Sciatic nerve (tissue), 2 donors: ENCODE measurements at places on chromosomes 4 and X. TPM values are rescaled to one million over a fixed set of nuclear protein-coding genes. Genes with fewer than 3 reads are reported as not detected.

DNA sequence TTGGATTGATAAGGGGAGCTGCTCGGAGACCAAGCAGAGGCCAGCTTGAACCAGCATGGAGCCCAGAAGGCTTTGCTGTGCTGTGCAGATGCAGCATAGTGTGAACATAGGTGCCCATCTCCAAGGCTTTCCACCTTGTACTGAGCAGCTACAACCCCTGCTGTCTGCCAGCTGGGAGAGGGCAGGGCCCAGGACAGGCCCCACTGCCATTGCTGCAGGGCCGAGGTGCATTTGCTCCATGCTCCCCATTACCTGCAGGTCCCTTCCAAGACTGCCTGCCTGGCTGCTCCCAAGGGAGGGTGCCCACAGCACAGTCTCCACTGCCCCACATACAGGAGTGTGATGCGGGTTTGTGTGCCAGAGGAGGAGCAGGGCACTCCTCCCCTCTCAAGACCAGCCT is 1016.0 kb upstream of the INTU start:
- no peak for DNase-seq

DNA sequence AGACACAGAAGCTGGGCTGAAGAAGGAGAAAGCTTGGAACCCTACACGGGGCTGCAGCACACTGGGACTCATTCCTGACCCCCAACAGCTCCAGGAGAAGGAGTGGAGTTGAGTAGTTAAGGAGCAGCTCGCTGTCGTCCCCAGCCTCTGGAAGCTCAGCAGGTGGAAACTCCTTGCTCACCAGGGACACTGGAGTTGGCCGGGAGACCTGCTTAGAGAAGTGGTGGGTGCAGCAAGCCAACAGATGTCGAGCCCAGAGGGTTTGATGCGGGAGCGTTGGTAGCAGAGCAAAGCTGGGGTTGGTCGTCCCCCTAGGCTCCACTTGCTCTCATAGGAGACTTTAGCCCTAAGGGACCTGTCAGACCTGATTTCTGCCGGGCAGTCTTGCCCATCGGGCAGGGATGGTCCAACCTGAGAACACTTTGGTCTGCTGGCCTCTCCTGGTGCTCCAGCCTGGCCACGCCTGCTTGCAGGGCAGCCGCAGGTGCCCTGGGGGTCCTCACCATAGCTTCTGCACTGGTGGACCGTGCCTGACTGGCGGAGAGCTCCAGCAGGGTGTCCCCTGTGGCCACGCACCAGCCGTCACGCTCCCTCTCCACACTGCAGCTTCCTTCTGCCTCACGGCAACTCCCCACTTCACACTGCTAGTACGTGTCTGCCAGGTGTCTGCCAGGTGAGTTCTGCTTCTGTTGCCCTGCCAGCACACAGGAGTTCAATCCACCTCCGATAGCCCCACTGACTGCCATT is 353.7 kb downstream of the GASK1B start:
- DNase-seq: no peak

- no peak for DNase-seq
Observed at GRCh38 chr4:44662623-44663005, 11.2 kb upstream of the YIPF7 start.

DNA sequence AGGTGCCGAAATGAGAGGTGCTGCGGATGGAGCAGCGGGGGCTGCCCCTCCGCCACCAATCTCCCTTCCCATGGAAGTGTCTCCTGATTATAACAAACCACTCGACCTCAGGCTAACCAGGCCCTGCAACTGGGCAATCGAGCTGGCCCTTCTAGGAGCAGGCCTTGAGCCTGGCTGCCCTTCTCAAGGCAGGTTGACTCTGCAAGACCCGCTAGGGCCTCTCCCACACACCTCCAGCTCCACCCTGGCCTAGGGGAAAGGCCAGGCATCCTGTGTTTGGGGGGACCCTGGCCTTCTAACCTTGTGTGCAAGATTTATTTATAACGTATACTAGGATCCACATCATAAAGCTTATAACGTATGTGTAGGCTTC is 3.7 kb upstream of the BCOR start:
- no peak for DNase-seq

- no peak for DNase-seq
Observed at GRCh38 chrX:16920075-16920474, 26.4 kb upstream of the REPS2 start.

- DNase-seq: no peak
Observed at GRCh38 chr4:22179124-22179874, 230.7 kb upstream of the KCNIP4 start.

- no peak for DNase-seq
Observed at GRCh38 chr4:119602366-119602765, 26.2 kb downstream of the PDE5A start.

DNA sequence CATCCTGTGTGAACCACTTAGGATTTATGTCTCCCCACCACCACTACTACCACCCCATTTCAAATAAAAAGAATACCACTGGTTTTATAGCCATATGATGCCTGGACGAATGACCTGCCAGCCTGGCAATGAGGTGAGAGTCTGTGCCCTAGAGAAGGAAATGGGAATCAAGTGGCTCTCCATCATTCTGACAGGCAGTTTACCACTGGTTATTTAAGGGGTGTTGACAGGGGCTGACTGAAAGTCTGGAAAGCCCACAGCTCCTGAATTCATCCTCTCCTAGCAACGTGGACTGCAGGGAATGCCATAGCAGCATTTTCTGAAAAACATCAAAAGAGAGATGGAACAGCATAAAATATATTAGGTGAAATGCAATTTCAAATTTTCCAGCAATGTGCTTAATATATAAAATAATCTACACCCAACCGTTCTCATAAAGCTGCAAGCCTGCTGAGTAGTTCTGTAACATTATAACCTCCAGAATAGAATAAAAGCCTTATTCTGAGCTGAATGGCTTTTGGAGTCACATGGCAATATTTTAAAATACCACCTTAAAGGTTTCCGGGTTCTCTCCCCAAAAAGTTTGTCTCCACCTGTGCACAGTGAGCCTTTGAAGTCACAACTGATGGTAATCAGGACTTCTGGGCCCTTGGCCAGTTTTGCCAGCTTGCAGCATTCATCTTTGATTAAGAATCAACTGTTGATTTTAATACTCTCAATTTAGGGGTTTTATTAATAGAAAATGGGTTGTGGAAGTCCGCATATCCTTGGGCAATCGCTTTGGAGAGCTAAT is 121.5 kb downstream of the DCTD start:
- DNase-seq: no peak

GRCh38 chrX:71144651-71145050 is at the start of gene NLGN3:
Gene NLGN3, plus strand, starts transcription at chrX:71144841. Its CDS starts 2,909 bp downstream, at chrX:71147750.
- no peak for DNase-seq

DNA sequence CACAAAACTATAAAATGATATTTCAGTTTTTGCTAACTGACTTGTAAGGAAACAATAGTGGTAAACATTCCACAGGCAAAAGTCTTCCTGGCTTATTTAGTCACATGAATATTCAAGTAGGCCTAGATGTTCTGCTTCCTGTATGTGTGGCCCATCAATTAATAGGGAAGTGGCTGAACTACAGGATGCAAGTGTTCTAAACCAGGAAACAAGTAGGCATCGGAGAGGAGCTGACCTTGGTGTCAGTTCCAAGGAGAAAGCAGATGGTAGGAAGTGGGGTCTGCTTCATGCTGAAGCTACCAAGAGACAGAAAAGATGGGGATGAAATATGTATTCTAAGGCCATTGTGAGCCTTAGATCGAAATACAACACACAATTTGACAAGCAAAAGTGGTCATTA is 149.7 kb downstream of the ANTXR2 start:
- no peak for DNase-seq

Gene FRG1
- total RNA-seq: 53.9 TPM

DNA sequence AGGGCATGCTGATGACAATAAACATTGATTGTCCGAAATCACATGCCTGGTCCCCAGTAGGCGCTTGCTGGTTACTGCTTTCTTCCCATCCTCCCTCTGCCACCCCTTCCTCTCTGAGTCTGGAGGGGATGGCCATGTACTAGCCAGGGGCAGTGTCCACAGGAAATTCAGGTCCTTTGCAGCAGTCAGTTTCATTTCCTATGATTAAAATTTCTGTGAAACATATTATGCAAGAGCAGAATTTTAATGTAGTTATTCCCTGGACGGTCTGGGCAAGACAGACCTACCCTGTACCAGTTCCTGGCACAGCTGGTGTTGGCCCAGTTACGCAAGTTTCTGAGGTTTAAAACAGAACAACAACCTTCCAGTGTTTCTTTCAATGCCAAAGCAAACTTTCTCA is 28.2 kb upstream of the TLR2 start:
- DNase-seq: peak; percentile 71

- DNase-seq: no peak
Observed at GRCh38 chrX:55135171-55135570, 46.4 kb downstream of the PAGE2 start.

Gene ENAM
- not detected for total RNA-seq

GRCh38 chr4:107561481-107561880 is 158.6 kb downstream of the PAPSS1 start:
- DNase-seq: no peak

- DNase-seq: no peak
Observed at GRCh38 chr4:1137850-1138249, 24.5 kb upstream of the RNF212 start.

DNA sequence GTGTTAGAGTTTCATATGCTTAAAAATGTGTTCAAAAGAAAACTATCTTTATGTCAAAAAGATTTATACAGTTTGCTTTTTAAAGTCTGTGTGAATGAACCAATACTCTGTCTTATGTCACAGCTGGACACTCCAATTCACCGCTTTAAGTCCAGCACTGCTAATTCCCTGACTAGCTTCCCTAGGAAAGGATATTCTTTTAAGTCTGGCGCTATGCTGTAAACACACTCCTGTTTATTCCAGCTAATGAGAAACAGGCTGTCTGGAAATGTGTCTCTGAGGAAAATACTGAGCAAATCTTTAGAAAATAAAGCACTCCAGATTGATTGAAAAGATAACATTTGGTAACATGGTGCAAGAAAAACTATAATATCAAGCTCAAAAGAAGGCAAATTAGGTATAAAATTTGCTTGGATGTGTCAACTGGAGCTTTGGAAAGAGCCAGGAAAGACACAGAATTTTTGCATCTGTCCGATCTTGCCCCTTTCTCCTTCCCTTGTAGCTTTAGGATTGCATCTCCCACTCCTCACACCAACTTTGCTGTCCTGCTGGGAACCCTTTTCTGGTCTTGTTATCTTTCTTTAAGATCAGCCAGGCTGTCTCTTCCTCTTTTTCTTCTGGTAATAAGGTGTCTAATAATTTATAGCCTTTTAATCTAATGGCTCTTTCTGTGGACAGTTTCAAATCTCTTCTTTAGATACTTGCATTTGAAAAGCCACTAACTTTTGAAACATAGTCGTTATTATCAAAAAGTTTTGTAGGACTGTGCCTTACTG is 40.9 kb upstream of the VEGFC start:
- DNase-seq: no peak

DNA sequence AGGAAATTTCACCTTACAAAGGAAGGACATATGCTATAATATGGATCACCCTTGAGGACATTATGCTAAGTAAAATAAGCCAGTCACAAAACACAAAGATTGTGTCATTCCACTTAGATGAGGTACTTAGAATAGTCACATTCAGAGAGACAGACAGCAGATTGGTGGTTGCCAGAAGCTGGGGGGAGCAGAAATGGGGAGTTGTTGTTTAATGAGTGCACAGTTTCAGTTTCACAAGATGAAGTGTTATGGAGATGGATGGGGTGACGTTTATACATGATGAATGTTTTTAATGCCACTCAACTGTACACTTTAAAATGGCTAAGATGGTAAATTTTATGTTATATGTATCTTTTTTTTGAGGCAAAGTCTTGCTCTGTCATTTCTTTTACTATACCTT is 14.8 kb upstream of the SPON2 start:
- peak; percentile 32 for DNase-seq

GRCh38 chrX:31201503-31201902 is 129.7 kb upstream of the FTHL17 start:
- DNase-seq: no peak

GRCh38 chr4:84479663-84480062 is 19.4 kb downstream of the NKX6-1 start:
- DNase-seq: no peak

- peak; percentile 82 for DNase-seq
Observed at GRCh38 chr4:184648313-184649025, 778 bp downstream of the CASP3 start.

DNA sequence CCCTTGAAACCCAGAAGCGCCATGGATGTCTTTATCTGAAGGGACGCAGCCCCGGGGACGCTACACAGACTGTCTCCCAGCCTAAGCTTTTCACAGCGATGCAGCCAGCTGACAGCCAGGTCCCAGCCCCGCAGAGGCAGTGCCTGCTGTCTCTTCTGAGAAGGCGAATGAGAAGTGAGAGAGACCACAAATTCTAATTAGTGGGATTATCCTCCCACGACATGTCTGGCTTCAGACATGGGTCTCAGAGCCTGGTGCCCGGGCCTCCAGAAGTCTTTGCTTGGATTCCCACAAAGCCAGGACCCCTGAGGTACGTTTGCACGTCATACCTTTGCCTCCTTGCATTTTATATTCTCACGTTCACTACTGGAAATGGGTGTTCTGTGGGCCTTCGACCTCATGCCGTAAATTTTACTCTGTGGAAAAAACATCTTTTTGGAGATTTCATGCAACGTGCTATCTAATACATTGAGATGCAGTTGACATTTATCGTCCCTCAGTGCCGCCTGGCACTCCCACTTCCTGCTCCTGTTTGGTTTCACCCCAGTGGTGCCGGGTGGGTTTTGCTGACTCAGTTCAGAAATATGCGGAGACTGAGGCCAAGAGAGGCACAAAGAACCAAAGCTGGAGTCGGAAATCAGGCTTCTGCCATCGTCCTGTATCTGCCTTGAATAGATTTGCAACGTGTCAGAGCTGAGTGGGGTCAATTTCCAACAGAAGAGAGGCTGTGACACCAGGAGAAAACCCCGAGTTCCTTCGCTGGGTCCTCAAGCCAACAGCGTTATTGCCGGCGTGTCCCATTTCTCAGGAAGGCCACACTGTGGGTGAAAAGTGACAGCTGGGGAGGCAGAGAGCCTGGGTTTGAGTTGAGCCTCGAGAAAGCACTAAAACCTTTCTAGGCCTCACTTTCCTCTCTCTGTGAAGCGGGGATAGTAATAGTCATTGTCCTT is 114.4 kb downstream of the STK32B start:
- no peak for DNase-seq

Gene PPP4R3C
- total RNA-seq: not detected

DNA sequence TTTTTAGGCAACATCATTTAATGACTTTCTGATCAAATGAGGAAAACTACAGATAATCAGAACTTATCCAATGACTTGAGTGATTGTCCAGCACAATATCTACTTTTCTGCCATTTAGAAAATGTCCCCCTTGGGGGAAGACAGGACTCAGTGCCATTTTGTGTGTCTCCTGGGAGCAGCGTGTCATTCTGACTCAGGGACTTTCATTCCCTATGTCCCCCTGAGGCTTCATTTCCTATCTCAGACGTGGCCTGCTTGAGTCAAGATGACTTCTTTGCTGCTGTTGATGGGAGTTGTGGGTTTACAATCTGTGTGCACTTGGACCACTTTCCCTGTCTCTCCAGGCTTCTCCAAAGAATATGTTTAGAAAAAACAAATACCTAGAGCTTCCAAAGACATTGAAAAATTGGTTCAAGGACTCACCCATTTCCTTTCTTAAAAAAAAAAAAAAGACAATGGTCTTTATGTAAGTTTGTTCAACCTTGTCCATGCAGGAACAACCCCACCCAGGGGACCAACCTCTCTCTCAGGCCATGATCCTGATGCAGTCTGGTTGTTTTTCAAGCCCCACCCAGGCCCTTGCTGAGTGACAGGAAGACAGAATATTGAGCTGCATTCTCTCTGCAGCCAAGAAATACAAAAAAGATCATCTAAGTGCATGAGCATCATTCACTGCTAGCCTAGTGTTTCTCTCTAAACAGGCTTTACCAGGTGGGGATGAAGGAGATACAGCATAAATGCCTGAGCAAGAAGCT is 34.3 kb upstream of the TMEM154 start:
- no peak for DNase-seq

Gene SRPX
- total RNA-seq: 33.4 TPM
